CD4-positive, alpha-beta T cell (primary cell): ENCODE measurements at places on chromosomes 7 and 10. TPM values are rescaled to one million over a fixed set of nuclear protein-coding genes. Genes with fewer than 3 reads are reported as not detected.

DNA sequence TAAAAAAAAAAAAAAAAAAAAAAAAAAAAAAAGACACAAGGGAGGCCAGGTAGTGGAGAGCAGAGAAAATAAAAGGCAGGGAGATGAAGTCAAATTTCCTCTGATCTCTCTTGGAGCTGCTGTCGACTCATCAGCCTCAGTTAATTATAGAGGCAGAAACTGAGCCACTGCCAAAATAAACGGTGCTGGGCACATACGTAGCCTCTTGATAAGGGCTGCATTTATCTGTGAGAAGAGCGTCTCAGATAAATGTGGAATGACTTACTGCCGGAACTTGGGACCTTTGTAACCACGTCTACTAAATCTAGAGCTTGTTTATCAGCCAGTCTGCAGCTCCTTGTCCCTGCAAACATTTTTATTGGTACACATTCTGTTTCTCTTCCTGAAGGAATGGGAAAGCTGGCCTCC is 162.3 kb downstream of the BAMBI start:
- no peak for DNase-seq

DNA sequence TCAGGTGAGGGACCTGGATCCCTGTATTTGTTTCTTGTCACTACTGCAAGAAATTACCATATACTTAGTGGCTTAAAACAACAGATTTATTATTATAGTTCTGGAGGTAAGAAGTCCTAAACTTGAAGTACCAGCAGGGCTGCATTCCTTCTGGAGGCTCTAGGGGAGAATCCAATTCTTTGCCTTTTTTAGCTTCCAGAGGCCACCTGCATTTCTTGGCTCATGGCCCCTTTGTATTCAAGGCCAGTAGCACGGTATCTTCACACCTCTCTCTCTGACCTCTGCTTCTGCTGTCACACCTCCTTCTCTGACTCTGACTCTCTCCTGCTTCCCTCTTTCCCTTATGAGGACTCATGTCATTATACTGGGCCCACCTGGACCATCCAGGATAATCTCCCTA is 2.2 kb upstream of the LHPP start:
- no peak for DNase-seq

DNA sequence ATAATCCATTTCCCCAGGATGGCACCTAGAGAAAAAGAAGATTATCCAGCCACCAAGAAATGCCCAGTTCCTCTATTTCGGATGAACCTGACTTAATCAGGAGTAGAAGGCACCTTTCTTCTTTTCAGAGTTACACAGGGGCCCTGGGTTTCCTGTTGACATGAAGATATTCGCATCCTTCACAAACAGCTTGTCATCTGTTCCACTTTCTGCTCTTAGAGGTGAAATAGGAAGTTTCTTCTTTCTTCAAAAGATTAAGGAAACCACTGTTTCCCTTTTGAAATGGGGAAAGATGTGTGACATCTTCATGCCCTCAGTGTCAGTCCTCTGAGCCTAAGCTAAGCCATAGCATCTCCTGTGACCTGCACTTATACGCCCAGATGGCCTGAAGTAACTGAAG is 39.1 kb upstream of the RAB18 start:
- DNase-seq, result no peak

DNA sequence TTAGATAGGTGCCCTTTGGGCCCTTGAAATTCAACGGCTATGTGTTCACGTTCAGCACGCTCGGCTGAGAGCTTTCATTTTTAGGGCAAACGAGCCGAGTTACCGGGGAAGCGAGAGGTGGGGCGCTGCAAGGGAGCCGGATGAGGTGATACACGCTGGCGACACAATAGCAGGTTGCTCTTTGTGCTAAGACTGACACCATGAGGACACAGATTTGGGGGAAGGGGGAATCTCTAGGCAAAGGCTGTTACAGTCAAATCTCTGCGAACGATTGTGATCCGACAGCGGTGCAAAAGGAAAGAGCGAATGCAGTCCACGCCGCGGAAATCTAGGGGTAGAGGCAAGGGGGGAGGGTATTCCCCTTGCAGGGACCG is 667 bp downstream of the KLLN start:
- peak; percentile 63 for DNase-seq

GRCh38 chr7:101168412-101169049 is 3.2 kb upstream of the VGF start:
- DNase-seq, result no peak

GRCh38 chr7:39356172-39356925 is 209.9 kb upstream of the YAE1 start:
- no peak for DNase-seq

DNA sequence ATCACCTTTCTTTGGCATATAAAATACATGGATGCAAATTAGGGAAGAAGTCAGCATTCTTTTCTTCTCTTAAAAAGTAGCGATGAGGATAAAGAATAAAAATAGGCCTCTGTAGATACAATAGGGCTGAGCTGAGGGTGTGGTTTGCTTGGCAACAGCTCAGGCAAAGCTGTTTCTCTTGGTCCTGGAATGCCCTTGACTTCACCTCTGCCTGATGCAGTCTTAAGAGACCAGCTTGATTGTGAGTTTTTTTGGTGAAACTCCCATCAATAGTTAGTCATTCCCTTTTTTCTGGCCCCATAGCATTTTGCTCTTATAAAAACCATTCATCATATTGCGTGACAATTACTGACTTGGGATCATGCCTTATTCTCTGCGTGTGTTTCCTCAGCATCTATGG is 42.1 kb upstream of the MKLN1 start:
- DNase-seq, result no peak

DNA sequence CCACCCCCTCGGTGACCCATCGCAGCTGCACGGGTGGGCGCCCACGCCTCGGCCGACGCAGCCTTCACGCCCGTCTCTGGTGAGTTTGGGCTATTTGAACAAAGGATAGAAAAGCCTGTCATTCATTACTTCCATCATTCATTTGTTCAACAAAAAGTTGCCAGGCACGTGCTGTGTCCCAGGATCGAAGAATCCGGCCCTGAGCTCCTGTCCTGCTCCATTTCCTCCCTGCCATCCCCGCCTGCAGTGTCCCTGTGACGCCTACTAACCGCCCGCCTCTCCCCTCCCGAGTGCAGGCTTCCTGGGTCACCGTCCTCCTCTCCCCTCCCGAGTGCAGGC is 340.1 kb downstream of the WDR37 start:
- no peak for DNase-seq

DNA sequence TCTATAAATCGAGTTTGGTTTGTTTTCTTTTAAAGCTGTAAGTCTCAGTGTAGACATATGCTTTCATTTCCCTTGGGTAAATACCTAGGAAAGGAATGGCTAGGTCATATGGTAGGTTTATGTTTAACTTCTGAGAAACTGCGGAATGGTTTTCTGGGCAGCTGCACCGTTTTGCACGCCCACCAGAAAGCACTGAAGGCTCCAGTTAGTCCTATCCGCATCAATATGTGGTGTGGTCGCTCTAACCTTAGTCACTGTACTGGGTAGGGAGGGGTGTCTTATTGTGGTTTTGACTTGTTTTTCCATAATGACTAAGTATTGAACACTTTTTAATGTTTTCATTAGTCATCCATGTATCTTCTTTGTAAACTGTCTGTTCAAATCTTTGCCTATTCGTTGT is 279.5 kb upstream of the AKR1E2 start:
- DNase-seq, result no peak

DNA sequence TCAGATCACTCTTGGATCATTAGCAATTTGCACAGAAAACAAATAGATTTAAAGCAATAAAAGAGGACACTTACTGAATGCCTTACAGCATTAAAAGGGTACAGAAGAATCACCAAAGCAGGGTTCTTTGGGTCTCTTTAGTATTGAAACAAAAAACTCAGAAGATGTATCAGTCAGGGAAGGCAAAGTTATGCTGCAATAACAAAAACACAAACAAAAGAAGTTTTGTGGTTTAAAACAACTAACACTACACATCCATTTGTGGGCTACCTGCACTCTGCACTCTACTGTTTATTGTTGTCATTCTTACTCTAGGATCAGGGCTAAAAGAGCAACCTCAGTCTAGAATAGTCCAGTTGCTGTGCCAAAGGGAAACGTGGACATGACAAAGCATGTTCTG is 216.4 kb downstream of the GPAM start:
- DNase-seq, result no peak

DNA sequence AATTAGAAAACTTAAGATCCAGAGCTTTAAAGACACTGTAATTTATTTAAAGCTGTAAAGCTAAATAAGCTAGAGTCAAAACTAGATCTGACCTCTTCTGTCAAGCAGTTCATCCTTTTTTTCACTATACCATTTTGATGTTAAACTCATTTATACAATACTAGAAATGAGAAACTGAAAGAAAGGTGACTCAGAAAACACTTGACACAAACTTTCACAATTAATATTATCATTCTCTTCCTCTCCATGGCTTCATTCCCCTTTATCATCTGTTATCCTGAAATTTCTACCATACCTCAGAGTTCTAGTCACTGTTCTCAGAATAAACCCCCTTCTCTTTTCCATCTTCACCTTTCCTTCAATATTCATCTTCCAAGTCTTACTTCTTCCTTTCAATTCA is 1.3 kb downstream of the FIGNL1 start:
- DNase-seq, result no peak

The PROSER2 gene
- 1.1 TPM for total RNA-seq

The UBE2H gene
- 52.1 TPM for total RNA-seq
